Activated naive CD8-positive, alpha-beta T cell treated with anti-CD3 and anti-CD28 coated beads for 36 hours (primary cell): ENCODE measurements at places on chromosomes 11 and 22.

DNA sequence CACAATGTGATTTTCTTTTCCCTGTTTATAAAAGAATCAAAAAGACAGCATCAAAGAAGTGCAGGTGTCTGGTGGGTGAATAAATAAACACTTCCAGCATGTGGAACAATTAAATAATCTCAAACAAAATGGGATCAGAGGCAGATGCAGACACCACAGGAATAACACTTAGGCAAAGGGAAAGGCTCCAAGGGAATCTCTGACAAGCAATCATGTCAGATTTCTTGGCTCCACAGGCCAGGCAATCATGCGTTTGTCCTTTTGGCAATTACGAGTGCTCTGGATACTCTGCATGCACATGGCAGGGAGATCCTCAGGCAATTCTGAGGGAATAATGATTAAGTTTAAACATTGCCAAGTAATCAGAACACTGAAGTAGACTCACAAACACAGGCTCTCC, 403.5 kb upstream of the LUZP2 start:
- no peaks in the 10 kb centered on the region for H3K36me3 ChIP-seq
- no peaks in the 10 kb centered on the region for H3K27me3 ChIP-seq
- DNase-seq = no peak
- H3K4me3 ChIP-seq = no peak overlapping the region
- H3K27ac ChIP-seq = no peak overlapping the region

DNA sequence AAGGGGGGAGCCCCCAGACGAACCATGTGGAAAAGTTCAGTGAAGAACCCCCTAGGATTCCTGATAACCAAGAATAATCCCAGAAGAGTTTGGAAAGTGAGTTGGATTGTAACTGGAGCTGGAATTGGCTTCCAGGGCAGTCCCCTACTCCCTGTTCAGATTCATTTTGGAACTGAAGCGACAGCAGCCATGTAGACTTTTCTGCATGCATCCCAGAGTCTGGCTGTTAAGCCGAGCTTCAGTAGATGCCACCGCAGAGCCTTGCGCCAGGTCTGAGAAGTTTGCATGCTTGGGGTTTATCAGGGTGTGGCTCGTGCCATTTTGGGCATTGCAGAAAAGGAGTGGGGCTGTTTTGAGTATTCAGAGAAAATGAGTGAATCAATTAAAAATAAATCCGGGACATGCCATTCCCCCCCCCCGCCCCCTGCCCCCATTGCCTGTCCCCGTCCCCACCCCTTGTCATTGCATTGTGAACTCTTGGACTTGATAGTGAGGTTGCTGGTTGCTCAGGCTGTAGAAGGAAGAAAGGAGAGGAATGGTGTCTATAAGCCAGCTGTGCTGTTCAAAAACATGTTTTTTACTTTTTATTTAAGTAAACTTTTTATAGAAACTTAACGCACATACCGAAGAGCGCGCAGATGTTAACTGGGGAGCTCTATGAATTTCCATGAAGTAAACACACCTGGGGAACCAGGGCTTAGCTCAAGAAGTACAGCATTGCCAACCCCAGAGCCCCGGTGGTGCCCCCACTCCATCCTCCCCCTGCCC, 71.2 kb downstream of the LDLRAD3 start:
- no peak overlapping the region for H3K27ac ChIP-seq
- no peaks in the 10 kb centered on the region for H3K36me3 ChIP-seq
- H3K4me1 ChIP-seq = no peaks in the 10 kb centered on the region
- no peaks in the 10 kb centered on the region for H3K27me3 ChIP-seq

GRCh38 chr11:125223901-125224361, 59.4 kb downstream of the PKNOX2 start:
- no peak overlapping the region for H3K27ac ChIP-seq
- no peaks in the 10 kb centered on the region for H3K36me3 ChIP-seq
- peaks cover 6% of the 10 kb centered on the region for H3K27me3 ChIP-seq
- no peaks in the 10 kb centered on the region for H3K4me1 ChIP-seq
- DNase-seq = no peak
- no peak overlapping the region for H3K4me3 ChIP-seq

- no peak overlapping the region for H3K27ac ChIP-seq
- H3K36me3 ChIP-seq = peaks cover 16% of the 10 kb centered on the region
- DNase-seq = no peak
- peaks cover 7% of the 10 kb centered on the region for H3K4me1 ChIP-seq
Measured at GRCh38 chr22:28358312-28358711, 321.3 kb downstream of the TTC28 start.

DNA sequence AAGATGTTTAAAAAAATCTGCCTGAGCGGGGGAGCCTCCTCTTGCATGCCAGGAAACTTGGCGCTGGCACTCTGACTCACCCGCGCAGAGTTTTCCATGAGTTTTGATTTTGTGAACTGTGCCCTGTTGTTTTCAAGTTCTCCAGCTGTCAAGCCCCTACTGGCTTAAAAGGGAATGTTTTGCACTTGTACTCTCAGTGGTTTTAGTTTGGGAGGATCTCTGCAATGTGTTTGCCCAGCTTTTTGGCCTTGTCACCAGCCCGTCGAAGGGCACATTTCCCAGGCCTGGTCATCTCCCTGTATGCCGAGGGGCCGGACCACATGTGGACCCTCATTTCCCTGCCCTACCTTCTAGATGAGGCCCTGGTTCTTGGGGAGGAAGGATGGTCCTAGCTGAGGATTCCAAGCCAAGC, 12.2 kb downstream of the MRGPRF start:
- no peaks in the 10 kb centered on the region for H3K36me3 ChIP-seq
- H3K27me3 ChIP-seq = peaks cover 5% of the 10 kb centered on the region
- DNase-seq = no peak
- no peaks in the 10 kb centered on the region for H3K4me1 ChIP-seq

GRCh38 chr22:47605441-47605840, 843.0 kb downstream of the TBC1D22A start:
- H3K4me3 ChIP-seq = no peak overlapping the region
- no peaks in the 10 kb centered on the region for H3K4me1 ChIP-seq
- H3K27ac ChIP-seq = no peak overlapping the region
- H3K36me3 ChIP-seq = no peaks in the 10 kb centered on the region

DNA sequence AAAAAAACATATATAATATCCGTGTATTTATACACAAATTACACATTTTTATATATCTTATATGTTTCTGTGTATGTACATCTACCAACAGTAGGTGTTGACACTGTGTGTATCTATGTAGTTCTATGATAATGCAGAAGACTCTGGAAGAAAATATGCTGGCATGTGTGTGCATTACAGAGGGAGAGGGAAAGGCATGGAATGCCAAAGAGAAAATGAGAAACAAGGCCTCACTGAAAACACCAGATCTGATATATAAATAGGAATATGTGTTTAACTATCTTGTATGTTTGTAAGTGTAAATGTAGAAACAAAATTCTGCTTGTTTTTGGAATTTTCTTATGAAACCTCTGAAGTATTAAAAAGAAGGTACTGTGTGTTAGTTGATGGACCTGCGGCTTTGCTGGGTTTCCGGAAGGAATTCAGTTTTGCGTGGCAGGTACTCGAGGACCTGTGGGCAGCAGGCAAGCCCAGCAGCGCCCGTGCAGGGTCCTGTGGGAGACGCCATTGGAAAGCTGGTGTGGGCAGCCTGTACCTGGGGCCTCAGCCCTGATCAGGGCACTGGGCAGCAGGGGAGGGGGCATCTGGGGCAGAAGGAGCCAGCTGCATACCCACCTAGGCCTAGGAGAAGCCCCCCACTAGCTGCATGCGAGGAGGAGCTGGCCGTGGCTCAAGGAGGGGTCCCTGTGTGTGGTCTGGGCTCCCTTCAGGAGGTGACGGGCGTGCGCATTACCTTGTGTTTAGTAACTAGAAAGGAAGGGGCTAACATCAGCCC, 7.6 kb upstream of the TRMU start:
- no peaks in the 10 kb centered on the region for H3K27me3 ChIP-seq
- no peak overlapping the region for H3K4me3 ChIP-seq
- H3K4me1 ChIP-seq = no peaks in the 10 kb centered on the region
- H3K27ac ChIP-seq = no peak overlapping the region
- DNase-seq = no peak
- peaks cover 15% of the 10 kb centered on the region for H3K36me3 ChIP-seq

GRCh38 chr11:64246871-64247728, at the start of gene PPP1R14B:
PPP1R14B (minus strand) TSS chr11:64246943; CDS start chr11:64246673, 270 bp downstream.
- DNase-seq = peak; percentile 85
- H3K4me3 ChIP-seq = peak within 1 kb of the TSS; percentile 91
- peaks cover 29% of the 10 kb centered on the region for H3K4me1 ChIP-seq
- H3K27me3 ChIP-seq = no peaks in the 10 kb centered on the region

DNA sequence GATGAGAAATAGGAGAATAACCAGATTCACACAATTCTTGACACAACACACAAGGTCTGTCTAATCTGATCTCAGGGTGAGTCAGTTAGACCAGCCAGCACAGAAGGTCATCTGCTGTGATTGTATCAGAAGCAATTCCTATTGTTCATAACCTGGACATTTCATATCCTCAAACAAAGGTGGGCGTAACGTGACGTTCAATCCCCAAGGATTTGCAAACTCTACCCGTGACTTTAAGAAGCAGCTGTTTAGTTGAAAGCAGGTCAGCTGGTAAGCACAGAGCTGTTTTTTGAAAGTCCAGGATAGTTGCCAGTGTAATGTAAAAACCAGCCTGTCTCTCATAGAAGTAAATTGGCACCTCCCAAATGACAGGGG, 385.1 kb downstream of the DCDC1 start:
- H3K4me1 ChIP-seq = no peaks in the 10 kb centered on the region
- no peaks in the 10 kb centered on the region for H3K36me3 ChIP-seq
- H3K4me3 ChIP-seq = no peak overlapping the region
- H3K27me3 ChIP-seq = no peaks in the 10 kb centered on the region
- DNase-seq = no peak

DNA sequence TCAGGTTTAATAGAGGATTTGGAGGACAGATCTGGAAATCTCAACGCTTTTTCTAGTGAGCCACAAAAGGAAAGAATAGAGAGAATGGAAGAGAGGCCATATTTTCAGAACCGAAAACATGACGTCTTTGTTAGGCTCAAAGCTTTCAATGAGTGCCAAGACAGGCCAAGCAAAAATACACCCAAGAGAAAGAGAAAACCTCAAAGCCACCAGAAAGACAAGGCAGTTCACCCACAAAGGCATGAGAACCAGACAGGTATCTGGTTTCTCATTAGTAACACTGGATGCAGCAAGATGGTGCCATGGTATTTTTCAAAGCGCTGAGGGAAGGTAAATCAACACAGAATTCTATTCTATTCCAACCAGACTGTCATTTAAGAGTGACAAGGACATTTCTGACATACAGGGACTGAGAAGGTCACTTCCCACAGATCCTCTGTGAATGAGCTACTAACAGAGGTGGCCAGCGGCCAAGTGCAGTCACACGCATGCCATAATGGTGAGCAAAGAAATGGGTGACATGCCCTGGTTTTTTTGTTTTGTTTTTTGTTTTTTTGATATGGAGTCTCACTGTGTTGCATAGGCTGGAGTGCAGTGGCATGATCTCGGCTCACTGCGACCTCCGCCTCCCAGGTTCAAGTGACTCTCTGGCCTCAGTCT, 41.9 kb downstream of the TOLLIP start:
- no peaks in the 10 kb centered on the region for H3K27me3 ChIP-seq
- DNase-seq = no peak
- H3K36me3 ChIP-seq = peaks cover 10% of the 10 kb centered on the region
- peaks cover 12% of the 10 kb centered on the region for H3K4me1 ChIP-seq
- no peak overlapping the region for H3K4me3 ChIP-seq
- no peak overlapping the region for H3K27ac ChIP-seq

DNA sequence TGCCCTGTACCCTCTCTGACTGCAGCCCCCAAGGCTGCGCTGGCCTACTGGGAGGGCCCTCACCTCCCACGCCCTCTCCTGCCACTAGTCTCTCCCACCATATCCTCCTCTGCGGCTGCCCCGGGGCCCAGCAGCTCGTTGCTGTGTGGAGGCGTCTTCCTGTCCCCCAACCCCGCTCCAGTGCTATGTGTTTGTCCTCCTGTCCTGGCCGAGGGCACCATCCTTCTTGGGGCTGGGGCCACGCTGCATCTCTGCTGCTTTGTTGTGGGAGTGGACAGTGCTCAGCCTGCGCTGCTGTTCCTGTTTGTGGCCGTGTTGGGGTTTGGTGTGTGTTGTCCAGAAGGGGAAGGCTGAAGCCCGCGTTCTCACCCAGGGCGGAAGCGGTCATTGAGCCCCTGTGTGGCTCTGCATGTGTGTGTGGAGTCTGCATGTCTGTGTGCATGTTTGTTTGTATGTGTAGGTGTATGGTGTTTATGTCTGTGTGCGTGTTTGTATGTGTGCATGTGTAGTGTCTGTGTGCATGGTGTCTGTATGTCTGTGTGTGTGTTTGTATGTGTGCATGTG, 15.7 kb downstream of the TPCN2 start:
- no peak overlapping the region for H3K27ac ChIP-seq
- no peaks in the 10 kb centered on the region for H3K27me3 ChIP-seq
- no peaks in the 10 kb centered on the region for H3K4me1 ChIP-seq
- H3K36me3 ChIP-seq = no peaks in the 10 kb centered on the region
- DNase-seq = no peak
- no peak overlapping the region for H3K4me3 ChIP-seq

DNA sequence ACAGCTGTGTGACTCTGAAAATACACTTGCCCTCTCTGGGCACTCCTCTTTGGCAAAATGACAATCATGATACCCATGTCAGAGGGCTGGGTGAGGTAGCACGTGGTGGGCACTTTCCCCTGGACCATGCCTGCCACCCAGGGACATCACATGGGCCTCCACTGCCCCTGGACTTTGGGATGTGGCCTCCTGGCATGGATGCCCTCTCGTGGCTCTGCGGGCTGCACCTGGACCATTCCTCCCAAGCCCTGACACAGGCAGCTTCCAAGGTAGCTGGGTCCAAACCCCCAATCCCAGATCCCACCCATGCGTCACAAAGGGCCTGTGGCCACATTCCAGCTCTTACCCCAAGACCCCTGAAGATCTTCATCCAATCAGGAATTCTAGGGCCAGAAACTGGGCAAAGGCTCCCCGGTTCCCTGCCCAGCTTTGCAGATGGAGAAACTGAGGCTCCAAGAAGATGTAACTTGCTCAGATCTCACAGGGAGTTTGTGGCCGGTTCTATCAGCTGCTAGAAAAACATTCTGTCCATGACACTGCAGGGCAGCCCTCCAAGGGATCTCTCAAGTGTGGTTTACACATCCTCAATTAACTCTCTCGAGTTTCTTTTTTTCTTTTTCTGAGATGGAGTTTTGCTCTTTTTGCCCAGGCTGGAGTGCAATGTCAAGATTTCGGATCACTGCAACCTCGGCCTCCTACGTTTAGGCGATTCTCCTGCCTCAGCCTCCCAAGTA, 35.4 kb upstream of the CYB5R3 start:
- no peak overlapping the region for H3K27ac ChIP-seq
- H3K4me3 ChIP-seq = no peak overlapping the region
- H3K36me3 ChIP-seq = no peaks in the 10 kb centered on the region
- DNase-seq = no peak
- no peaks in the 10 kb centered on the region for H3K27me3 ChIP-seq
- H3K4me1 ChIP-seq = no peaks in the 10 kb centered on the region

GRCh38 chr22:28710576-28711191, 30.9 kb downstream of the CHEK2 start:
- H3K36me3 ChIP-seq = peaks cover 18% of the 10 kb centered on the region
- peaks cover 7% of the 10 kb centered on the region for H3K4me1 ChIP-seq
- DNase-seq = no peak
- H3K27me3 ChIP-seq = no peaks in the 10 kb centered on the region
- H3K4me3 ChIP-seq = no peak overlapping the region
- no peak overlapping the region for H3K27ac ChIP-seq

GRCh38 chr11:119251114-119251513, 45.0 kb downstream of the CBL start:
- no peak overlapping the region for H3K4me3 ChIP-seq
- peaks cover 46% of the 10 kb centered on the region for H3K4me1 ChIP-seq
- DNase-seq = no peak
- H3K36me3 ChIP-seq = peaks cover 35% of the 10 kb centered on the region

GRCh38 chr11:43644621-43645299, 35.8 kb upstream of the HSD17B12 start:
- peaks cover 20% of the 10 kb centered on the region for H3K4me1 ChIP-seq
- peaks cover 5% of the 10 kb centered on the region for H3K36me3 ChIP-seq
- H3K27ac ChIP-seq = peak overlapping the region; percentile 90
